ENCODE measurements at places on chromosomes 11 and 22. TPM values are rescaled to one million over a fixed set of nuclear protein-coding genes. Genes with fewer than 3 reads are reported as not detected.

- no peak overlapping the region for H3K4me3 ChIP-seq
- H3K27ac ChIP-seq = no peak overlapping the region
Observed at GRCh38 chr11:72263361-72263760, 19.4 kb upstream of the PHOX2A start.

ADAMTS15 gene
- total RNA-seq = 17.8 TPM

DNA sequence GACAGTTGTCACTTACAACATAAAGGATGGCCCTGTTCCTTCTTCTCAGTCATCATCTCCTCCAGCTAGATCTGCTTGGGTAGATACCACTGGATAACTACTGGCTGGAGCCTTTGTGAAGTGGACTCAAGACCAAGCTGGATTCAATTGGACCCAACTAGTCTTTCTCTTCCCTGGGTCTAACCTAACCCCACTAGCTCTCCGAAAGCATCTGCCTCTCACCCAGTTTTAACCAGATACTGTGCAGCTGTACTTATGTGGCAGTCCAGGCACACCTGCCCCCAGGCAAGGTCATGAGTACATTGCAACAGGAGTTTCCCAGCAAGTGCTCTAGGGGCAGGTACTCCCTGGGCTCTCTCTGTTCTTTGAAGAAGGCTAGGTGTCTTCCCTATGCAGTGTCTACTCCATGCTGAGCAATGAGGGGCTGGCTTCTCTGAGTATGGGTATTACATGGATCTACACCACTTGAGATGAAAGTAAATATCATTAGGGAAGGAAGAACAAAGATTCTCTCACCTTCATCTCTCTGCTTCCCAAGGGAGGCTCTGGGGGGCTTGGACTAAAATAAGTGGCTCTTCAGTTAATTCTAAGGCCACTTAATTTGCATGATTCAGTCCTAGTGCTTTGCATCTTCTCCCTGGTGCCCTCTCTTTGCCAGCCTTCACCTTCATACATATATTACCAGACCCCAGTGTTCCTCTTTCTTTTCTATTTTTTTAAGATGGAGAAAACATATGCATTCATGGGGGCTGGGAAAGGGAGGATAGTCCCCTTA lies 236.1 kb downstream of the NXPE2 start:
- H3K36me3 ChIP-seq = no peaks in the 10 kb centered on the region
- no peak overlapping the region for H3K27ac ChIP-seq
- H3K4me3 ChIP-seq = no peak overlapping the region
- H3K27me3 ChIP-seq = no peaks in the 10 kb centered on the region

DNA sequence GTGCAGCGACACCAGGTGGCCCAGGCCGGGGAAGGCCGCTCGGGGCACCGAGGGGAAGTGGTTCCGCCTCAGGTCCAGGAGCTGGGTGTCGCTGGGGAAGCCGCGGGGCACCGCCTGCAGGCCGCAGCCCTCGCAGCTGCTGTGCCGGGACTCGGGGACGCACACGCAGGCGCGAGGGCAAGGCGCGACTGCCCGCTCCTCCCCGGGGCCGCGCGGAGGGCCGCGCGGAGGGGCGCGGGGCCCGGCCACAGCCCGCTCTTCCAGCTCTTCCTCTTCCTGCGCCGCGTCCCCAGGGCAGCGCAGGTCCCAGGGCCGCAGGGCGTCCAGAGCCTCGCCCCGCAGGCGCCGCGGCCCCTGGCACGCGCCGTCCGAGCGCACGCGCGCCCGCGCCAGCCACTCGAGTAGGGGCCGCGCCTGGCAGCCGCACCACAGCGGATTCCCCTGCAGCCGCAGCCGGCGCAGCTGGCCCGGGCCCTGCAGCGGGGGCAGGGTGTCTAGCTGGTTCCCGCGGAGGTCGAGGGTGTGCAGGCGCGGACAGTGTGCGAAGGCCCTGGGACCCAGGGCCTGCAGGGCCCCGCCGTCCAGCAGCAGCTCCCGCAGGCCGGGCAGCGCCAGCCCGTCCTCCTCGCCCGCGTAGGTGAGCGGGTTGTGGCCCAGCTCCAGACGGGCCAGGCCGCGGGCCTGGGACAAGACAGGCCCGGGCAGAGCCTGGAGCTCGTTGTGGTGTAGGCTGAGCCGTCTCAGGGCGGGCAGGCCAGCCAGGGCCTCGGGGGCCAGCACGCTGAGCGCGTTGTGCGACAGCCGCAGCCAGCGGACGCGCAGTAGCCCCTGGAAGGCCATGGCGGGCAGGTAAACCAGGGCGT lies 2.8 kb downstream of the CHADL start:
- DNase-seq = peak; percentile 74
- H3K4me3 ChIP-seq = peak overlapping the region; percentile 30
- H3K27me3 ChIP-seq = no peaks in the 10 kb centered on the region
- H3K27ac ChIP-seq = no peak overlapping the region

DNA sequence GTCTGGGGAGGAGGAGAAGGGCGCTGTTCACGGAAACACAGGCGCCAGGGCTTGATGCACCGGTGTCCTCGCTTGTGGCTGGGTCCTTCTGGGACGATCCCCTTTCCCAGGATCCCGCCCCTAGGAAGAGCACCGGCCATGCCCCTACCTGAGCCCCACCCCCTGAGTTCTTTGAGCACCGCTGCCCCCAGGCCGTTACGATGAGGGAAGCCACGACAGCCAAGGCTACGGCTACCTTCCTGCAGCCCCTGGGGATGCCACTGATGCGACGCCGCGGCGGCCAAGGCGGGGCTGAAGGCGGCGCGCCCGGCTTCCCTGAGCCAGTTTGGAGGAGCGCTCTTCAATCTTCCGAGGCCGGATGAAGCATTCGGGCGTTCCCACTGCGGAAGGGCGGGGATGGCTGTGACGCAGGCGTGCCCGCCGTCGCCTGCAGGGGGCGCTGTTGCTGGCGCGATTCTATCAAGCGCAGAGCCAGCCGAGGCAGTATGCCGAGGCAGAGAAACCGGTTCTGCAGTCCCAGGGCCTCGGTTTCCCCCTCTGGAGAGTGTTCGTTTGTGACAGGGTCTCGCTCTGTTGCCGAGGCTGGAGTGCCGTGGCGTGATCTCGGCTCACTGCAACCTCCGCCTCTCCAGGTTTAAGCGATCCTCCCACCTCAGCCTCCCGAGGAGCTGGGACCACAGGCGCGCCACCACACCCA lies 9.7 kb upstream of the NEFH start:
- peak; percentile 57 for DNase-seq
- no peak overlapping the region for H3K27ac ChIP-seq
- H3K27me3 ChIP-seq = peaks cover 45% of the 10 kb centered on the region
- no peaks in the 10 kb centered on the region for H3K36me3 ChIP-seq
- peak overlapping the region; percentile 3 for H3K4me3 ChIP-seq
- peaks cover 8% of the 10 kb centered on the region for H3K4me1 ChIP-seq

ARHGAP8 gene
- 1.1 TPM for total RNA-seq

GRCh38 chr11:72760539-72761405 lies 8.6 kb upstream of the ARAP1 start:
- DNase-seq = no peak
- H3K36me3 ChIP-seq = peaks cover 7% of the 10 kb centered on the region
- H3K27ac ChIP-seq = peak overlapping the region; percentile 24
- H3K27me3 ChIP-seq = no peaks in the 10 kb centered on the region
- peaks cover 27% of the 10 kb centered on the region for H3K4me1 ChIP-seq

GRCh38 chr11:10993640-10994039 lies 135.8 kb upstream of the ZBED5 start:
- H3K4me3 ChIP-seq = no peak overlapping the region
- DNase-seq = no peak
- no peaks in the 10 kb centered on the region for H3K36me3 ChIP-seq
- no peaks in the 10 kb centered on the region for H3K4me1 ChIP-seq

DNA sequence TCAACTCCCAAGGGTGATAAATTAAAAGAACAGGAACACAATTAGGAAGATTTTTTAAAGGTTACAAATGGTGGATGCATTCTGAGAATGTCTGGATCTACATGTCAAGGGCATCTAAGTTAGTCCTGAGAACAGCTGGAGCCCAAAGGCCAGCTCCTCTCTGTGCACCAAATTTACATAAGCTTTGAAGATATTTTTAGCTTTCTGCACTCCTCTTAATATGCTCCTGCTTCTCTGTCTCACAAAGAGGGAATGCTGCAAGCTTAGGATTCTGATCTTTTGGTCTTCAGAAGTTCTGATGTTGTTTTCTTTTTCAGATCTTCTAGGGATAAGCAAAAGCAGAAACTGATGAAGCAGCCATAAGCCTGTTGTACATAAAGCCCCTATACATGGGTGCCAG lies 309.8 kb upstream of the NCAM1 start:
- no peak overlapping the region for H3K27ac ChIP-seq

- H3K4me1 ChIP-seq = peaks cover 53% of the 10 kb centered on the region
- no peak overlapping the region for H3K4me3 ChIP-seq
- no peak overlapping the region for H3K27ac ChIP-seq
Observed at GRCh38 chr11:64019106-64020037, 16.4 kb upstream of the FLRT1 start.

GRCh38 chr22:28297504-28297903 lies 378.4 kb upstream of the PITPNB start:
- peaks cover 6% of the 10 kb centered on the region for H3K4me1 ChIP-seq
- peak; percentile 27 for DNase-seq
- no peak overlapping the region for H3K4me3 ChIP-seq
- no peak overlapping the region for H3K27ac ChIP-seq
- peaks cover 7% of the 10 kb centered on the region for H3K36me3 ChIP-seq

- DNase-seq = peak; percentile 8
- no peaks in the 10 kb centered on the region for H3K36me3 ChIP-seq
- H3K27me3 ChIP-seq = no peaks in the 10 kb centered on the region
- H3K4me1 ChIP-seq = no peaks in the 10 kb centered on the region
Observed at GRCh38 chr11:81787584-81788049, 946.0 kb downstream of the FAM181B start.

- H3K27me3 ChIP-seq = no peaks in the 10 kb centered on the region
- H3K4me3 ChIP-seq = no peak overlapping the region
- H3K4me1 ChIP-seq = peaks cover 39% of the 10 kb centered on the region
- H3K36me3 ChIP-seq = peaks cover 1% of the 10 kb centered on the region
- no peak for DNase-seq
Observed at GRCh38 chr11:35969089-35970042, 25.5 kb downstream of the LDLRAD3 start.

TSPAN18 gene
- total RNA-seq = 15.2 TPM

GRCh38 chr11:2826679-2827056 lies 58.9 kb downstream of the CDKN1C start:
- DNase-seq = peak; percentile 48
- H3K4me3 ChIP-seq = no peak overlapping the region
- H3K36me3 ChIP-seq = no peaks in the 10 kb centered on the region
- H3K27ac ChIP-seq = peak overlapping the region; percentile 95

DNA sequence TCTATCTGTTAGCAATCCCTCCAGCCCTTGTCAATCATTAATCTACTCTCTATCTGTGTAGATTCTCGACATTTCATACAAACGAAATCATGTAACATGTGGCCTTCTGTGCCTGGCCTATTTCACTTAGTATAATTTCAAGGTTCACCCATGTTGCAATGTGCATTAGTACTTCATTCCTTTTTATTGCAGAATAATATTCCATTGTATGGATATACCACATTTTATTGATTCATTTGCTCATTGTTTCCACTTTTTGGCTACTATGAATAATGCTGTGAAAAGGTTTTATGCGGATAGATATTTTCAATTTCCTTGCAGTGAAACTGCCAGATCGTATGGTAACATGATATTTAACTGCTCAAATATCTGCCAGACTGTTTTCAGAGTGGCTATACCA lies 100.1 kb downstream of the MIAT start:
- H3K27me3 ChIP-seq = no peaks in the 10 kb centered on the region
- no peaks in the 10 kb centered on the region for H3K36me3 ChIP-seq
- peaks cover 2% of the 10 kb centered on the region for H3K4me1 ChIP-seq
- no peak overlapping the region for H3K27ac ChIP-seq

DNA sequence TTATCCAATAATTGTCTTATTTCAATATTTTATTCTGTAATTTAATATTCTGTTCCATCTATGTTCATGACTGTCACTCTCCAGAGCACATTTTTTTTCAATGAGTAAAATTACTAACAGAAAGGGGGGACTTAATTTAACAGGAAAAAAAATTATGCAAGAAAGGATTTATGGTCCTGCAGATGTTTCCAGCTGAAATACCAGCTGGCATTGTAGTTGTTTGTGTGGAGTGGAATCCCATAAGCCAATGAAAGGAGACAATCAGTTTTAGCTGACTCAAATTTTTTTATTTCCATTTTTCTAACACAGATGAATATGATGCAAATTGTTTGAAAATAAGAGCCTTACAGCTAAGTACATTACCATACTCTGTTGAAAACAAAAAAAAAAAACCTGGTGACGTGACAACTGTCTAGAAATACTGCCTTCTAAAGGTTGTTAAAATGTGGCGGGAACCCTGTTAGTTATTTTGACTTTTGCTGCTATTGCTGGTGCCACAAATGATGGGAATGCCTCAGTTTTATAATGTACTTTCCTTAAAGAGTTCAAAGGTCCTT lies 389.1 kb downstream of the ETS1 start:
- H3K4me1 ChIP-seq = peaks cover 2% of the 10 kb centered on the region
- H3K27ac ChIP-seq = no peak overlapping the region
- peak; percentile 66 for DNase-seq
- H3K27me3 ChIP-seq = no peaks in the 10 kb centered on the region

- no peak overlapping the region for H3K4me3 ChIP-seq
- no peaks in the 10 kb centered on the region for H3K36me3 ChIP-seq
- H3K4me1 ChIP-seq = no peaks in the 10 kb centered on the region
- no peak for DNase-seq
Observed at GRCh38 chr11:34427186-34427805, 11.4 kb upstream of the CAT start.

PRR5L gene
- total RNA-seq = 8.8 TPM

RAG2 gene
- total RNA-seq = 0.09 TPM

SOX6 gene
- total RNA-seq = 26.5 TPM

GRCh38 chr11:74185695-74186094 lies 14.6 kb downstream of the PPME1 start:
- H3K27ac ChIP-seq = no peak overlapping the region
- H3K36me3 ChIP-seq = no peaks in the 10 kb centered on the region
- H3K4me1 ChIP-seq = no peaks in the 10 kb centered on the region
- no peaks in the 10 kb centered on the region for H3K27me3 ChIP-seq

- H3K27me3 ChIP-seq = peaks cover 69% of the 10 kb centered on the region
- peak overlapping the region; percentile 15 for H3K4me3 ChIP-seq
- peaks cover 31% of the 10 kb centered on the region for H3K4me1 ChIP-seq
- DNase-seq = no peak
Observed at GRCh38 chr11:129374081-129374992, 1.3 kb upstream of the BARX2 start.

- peaks cover 92% of the 10 kb centered on the region for H3K27me3 ChIP-seq
- no peak overlapping the region for H3K27ac ChIP-seq
- no peak for DNase-seq
- no peak overlapping the region for H3K4me3 ChIP-seq
- H3K36me3 ChIP-seq = no peaks in the 10 kb centered on the region
Observed at GRCh38 chr11:124754309-124754708, 2.3 kb upstream of the VSIG2 start.

GRCh38 chr22:38504731-38505540 lies 1.2 kb downstream of the DDX17 start:
- peaks cover 24% of the 10 kb centered on the region for H3K36me3 ChIP-seq
- H3K4me1 ChIP-seq = peaks cover 14% of the 10 kb centered on the region
- peak overlapping the region; percentile 95 for H3K27ac ChIP-seq
- H3K27me3 ChIP-seq = no peaks in the 10 kb centered on the region

- H3K36me3 ChIP-seq = no peaks in the 10 kb centered on the region
- no peaks in the 10 kb centered on the region for H3K27me3 ChIP-seq
- H3K4me1 ChIP-seq = no peaks in the 10 kb centered on the region
- DNase-seq = no peak
- H3K4me3 ChIP-seq = no peak overlapping the region
Observed at GRCh38 chr22:35952576-35952975, 76.0 kb downstream of the RBFOX2 start.

- DNase-seq = peak; percentile 60
- H3K4me1 ChIP-seq = peaks cover 20% of the 10 kb centered on the region
- H3K27ac ChIP-seq = peak overlapping the region; percentile 69
- H3K27me3 ChIP-seq = no peaks in the 10 kb centered on the region
- peaks cover 4% of the 10 kb centered on the region for H3K36me3 ChIP-seq
Observed at GRCh38 chr22:21641417-21641788, 699 bp upstream of the SDF2L1 start.

Data from muscle of leg (tissue), 16 donors.